ENCODE measurements at places on chromosomes 5 and 9. TPM values are rescaled to one million over a fixed set of nuclear protein-coding genes. Genes with fewer than 3 reads are reported as not detected.

GRCh38 chr5:33720176-33720575 is 171.6 kb downstream of the ADAMTS12 start:
- DNase-seq: no peak

- no peak for DNase-seq
These were observed 184.6 kb upstream of the PUM3 start for GRCh38 chr9:3028535-3028934.

DNA sequence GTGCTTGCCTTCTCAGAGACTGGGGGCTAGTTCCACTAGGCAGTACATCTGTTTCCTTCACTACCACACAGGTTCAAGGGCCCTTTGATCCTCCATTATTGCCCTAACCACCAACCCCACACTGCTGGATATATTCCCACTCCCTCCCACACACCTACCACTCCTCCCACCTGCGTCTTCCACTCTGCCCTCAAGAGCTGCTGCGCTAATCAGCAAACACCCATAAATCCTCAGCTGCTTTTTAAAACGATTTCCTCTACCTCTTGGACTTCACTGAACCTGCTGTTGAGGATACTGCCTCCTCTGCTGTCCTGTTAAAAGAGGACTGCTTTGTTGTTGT is 120.9 kb downstream of the MAPKAP1 start:
- no peak for DNase-seq

- no peak for DNase-seq
These were observed 22.7 kb upstream of the CXCL14 start for GRCh38 chr5:135601466-135601865.

GRCh38 chr5:180673371-180674089 is 24.1 kb upstream of the FLT4 start:
- no peak for DNase-seq

DNA sequence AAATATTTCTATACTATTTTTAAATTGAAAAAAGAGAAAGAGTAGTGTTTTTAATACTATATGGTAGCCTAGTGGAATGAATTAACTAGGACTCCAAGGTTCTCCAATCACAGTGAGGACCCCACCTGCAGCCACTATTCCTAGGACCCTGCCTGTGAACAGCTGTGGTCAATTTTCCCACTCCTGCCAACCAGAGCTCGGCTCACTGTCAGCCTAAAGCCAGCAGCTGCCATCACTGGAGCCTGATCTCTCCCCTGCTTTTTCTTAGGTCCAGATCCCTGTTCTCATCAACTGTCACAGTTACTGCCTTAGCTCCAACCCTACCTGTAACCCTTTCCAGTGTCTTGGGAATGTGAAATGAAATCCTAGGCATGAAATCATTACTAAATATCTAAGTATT is 25.3 kb downstream of the ARSB start:
- no peak for DNase-seq

DNA sequence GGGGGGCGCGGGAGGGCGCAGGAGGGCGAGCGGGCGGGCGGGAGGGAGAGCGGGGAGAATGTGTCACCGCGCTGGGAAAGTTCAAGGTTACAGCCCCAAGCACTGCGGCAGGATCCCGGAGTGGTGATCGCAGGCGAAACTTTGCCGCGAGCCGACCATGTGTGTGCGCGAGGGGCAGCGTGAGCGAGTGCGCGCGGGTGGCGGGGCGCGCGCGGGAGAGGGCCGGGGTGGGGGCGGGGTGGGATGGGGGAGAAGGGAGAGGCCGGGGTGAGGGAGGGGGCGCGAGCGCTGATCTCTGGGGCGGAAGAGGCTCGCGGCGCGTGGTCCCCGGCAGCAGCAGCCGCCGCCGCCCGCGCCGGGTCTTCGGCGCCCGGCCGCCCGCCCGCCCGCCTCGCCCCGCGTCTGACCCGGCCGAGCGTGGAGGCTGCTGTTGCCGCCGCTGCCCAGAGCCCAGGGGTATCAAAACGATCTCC is at the start of gene NFIB:
NFIB (minus strand) TSS at position 191 of the 473 bp plus-strand sequence. CDS start 630 bp downstream, outside the sequence.
- no peak for DNase-seq

DNA sequence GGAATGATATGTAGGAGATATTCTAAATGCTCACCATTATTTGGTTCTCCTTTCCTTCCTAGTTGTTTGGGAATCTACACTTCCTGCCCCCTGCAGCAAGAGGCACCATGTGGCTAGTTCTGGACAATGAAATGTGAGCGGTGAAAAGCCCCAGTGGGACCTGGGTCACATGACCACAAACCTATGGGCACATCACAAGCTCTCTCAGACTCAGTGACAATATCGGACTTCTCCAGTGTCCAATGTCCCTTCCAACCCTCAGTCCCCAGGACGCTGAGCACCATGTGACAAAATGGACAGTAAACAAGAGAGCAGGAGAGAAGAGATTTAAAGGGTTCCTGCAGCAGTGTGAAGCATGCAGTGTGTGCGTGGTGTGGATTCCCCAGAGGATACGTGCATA is 44.6 kb upstream of the FOXE1 start:
- DNase-seq: no peak

DNA sequence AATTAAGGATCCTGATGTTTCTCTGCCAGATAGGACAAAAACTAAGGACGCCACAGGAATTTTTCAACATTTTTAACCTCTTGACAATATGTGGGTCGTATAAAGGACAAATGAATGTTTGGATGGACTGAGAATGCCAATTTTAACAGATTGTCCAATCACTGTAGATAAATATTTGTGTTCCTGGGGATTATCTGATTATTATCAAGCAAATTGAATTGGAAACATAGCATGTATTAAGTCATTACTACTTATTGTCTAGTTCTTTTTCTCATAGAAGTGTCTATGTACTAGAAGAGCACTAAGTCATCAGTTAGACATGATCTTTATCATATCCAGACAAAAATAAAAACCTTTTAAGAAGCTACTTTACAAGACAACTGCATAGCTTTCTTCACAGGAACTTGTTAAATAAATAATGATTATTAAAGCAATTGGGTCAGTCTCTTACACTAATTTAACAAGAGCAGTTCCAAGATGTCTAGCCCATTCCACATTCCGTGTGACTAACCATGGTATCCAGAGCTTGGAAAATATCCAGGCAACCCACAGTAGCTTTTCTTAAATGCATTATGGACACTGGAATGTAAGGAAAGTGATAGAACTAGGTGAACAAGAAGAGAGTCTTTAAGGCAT is 127.5 kb upstream of the CDKN2B start:
- peak; percentile 99 for DNase-seq

- no peak for DNase-seq
These were observed 13.3 kb upstream of the C5orf63 start for GRCh38 chr5:127086589-127086988.

DNA sequence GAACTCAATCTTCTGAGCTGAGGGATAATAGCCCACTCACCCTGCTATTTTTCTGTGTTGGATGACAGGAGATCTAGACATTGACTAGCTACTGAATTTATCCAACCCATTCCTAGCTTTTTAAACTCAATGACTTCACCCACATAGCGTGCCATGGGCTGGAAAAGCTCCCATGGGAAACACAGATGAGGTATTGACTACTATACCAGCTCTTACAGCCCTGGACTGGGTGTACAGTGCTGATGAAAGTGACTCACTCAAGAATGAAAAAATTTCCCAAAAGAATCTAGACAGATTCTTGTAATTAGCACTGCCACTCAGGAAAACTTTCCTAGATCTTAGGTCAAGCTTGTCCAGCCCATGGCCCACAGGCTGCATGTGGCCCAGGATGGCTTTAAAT is 72.7 kb upstream of the NREP start:
- DNase-seq: peak; percentile 96

The MLANA gene
- total RNA-seq: not detected

The PDCD1LG2 gene
- 8.8 TPM for total RNA-seq
